ENCODE measurements at places on chromosomes 6 and 20. TPM values are rescaled to one million over a fixed set of nuclear protein-coding genes. Genes with fewer than 3 reads are reported as not detected.
A peak's percentile ranks its signal among the peaks of the same experiment; 100 is the strongest.

DNA sequence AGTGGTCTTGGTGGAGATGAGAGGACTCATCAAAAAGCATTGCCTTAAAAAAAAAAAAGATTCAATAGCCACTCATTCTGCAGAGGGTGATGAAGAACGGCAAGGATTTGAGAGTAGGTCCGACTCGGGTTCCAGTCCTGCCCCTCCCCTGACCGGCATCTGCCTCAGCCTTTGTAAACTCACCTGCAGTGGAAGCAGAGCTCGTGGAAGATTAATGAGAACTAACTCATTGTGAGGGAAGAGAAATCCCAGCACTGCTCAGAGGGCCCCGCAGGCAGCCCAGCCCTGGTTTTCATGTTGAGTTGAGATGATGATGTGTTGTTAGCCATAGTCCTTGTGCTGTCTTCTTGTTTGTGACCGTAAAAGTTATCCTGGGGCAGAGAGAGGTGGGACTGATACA, 59.4 kb downstream of the GCNT2 start:
- no peak for DNase-seq

DNA sequence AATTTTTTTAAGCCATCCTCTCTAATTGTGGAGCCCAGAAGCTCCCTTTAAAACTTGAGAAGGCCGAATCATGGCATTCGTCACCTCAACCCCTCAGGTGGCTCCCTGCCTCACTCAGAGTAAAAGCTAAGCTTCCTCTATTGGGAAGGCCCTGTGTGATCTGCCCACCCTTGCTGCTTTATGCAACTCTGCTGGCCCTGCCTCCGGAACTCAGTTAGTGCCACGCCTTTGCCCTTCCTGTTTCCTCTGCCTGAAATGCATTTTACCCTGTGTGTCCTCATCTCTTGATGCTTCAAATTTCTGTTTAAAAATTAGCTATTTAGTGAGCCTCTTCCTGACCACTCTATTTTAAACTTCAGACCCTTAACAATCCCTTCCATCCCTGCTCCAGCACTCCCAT, 5.7 kb downstream of the PACRG start:
- DNase-seq = no peak

DNA sequence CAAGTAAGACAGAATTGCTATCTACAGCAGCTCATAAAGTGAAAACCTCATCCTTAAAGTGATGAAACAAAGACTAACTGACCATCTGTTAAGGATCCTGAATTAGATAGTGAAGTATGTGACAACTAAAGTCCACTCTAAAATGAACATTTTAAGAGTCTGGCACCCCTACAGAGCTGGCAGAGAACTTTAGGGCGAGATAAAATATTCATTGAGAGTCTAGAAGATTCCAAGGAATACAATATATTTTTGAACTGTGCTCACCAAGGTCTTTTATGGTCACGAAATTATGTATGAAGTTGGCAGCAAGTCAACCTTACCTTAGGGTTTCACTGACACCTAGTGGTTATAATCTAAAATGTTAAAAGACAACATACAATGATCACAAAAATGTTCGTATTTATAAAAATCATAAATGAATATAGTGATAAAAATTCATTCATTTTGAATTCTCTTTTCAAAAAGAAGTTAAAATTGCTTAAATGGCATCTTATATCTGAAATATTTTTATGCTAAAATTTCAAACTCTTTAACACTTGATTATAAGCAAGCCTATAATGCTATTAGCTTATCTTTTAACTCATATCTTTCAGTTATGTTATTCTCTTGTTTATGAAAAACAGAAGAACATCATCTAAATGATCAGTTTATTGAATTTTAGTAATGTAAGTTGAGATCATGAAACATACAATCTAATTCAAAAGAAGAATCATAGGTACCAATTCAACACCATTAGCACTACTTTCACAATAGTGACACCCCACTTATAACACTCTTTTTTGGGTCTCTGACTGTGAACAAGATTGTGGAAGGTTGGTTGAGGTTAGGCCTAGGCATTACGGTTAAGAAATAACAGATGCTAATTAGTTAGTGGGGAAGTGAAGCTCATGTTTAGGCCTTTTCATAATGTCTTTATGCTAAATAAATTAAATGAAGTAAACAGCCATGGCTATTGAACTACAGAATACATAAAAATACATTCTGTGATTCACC, 27.5 kb downstream of the RSPH3 start:
- DNase-seq = peak; percentile 65

DNA sequence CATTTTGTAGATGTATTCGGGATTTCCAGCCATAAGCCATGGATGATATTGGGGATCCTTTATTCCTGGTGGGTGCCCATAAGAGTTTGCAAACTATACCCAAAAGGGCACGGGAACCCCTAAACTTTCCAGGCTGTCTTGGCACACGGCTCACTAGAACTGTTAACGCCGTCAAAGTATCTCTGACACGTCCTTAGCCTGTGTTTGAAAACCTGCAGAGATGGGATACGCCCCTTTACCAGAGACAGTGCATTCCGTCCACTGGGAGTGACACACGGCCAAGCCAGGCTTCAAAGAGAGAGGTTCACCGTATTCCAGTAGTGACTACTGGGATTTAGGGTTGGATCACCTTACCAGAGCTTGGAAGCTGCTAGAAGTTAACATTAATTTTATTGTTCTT, 95.0 kb downstream of the THBS2 start:
- no peak for DNase-seq

GRCh38 chr6:138428944-138429598, 25.0 kb downstream of the HEBP2 start:
- peak; percentile 54 for DNase-seq

SPATA2 gene
- 1.7 TPM for polyA plus RNA-seq

- DNase-seq = no peak
These were observed 14.1 kb upstream of the ZSCAN12 start for GRCh38 chr6:28413681-28414080.

DNA sequence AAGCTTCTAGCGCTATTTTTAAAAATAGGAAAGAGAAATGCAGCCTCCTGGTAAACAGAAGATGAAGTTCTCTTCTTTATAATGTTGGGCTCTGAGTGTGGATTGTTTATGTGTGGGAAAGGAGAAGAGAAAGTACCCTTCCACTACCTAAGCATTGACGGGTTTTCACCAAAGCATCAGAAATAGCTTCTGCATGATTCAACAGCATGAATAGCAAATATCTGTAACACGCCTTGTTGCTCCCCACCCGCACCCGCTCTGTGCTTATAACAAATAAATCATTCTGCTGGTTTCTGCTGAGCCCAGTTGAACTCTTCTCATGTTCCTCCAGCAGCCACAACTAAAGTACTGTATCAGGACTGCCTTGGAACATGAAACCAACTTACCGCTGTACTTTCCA, 20.7 kb downstream of the TXLNB start:
- no peak for DNase-seq

- no peak for DNase-seq
These were observed 25.4 kb upstream of the MRGBP start for GRCh38 chr20:62770916-62771315.

WFDC8 gene
- polyA plus RNA-seq = not detected

C20orf144 gene
- not detected for polyA plus RNA-seq

BTN1A1 gene
- polyA plus RNA-seq = not detected

GRCh38 chr20:37729452-37729851, 35.6 kb downstream of the CTNNBL1 start:
- DNase-seq = no peak

GRCh38 chr6:2231438-2231837, 14.0 kb downstream of the GMDS start:
- DNase-seq = no peak

RIPPLY2 gene
- not detected for polyA plus RNA-seq

GRCh38 chr6:4164456-4164855, 29.1 kb upstream of the ECI2 start:
- no peak for DNase-seq

CST1 gene
- polyA plus RNA-seq = not detected

DNA sequence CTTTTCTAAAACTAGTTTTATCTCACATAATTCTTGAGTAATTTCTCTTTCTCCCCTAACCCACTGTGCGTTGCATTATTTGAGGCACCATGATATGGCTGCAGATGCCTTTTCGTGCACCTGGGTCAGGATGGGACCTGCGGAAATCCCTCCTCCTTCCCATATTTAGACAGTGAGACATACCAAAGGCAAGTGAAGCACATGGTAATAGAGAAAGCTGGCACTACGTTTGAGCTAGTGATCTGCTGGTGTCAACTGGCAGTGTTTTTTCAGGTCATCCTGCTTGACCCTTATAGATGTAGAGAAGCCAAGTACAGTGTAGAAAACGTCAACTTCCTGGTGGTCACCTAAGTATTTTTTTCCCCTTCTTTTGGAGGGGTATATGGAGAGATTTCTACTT, 71.7 kb downstream of the FOXO3 start:
- no peak for DNase-seq

GRCh38 chr6:87925373-87926060, 122.1 kb upstream of the SPACA1 start:
- no peak for DNase-seq

Data from naive thymus-derived CD8-positive, alpha-beta T cell (primary cell).